ENCODE measurements at places on chromosomes 4 and X.

DNA sequence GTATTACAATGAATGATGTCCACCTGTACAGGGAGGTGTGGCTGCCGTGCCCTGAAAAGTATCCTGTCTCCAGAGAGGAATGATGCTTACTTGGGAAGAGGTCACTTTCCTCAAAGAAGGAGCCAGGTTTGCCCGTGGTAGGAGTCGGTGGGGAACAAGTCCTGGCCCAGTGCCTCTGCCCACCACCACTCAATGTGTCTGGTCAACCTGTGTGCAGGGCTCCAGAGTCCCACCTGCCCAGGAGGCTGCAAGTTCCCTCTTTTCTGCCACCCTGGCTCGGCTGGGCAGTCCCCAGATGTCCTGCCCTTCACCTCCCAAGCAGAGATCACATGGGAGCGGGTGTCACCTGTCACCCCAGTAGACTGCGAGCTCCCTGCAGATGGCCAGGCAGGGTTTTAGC, 75.4 kb upstream of the C4orf50 start:
- DNase-seq, result no peak

DNA sequence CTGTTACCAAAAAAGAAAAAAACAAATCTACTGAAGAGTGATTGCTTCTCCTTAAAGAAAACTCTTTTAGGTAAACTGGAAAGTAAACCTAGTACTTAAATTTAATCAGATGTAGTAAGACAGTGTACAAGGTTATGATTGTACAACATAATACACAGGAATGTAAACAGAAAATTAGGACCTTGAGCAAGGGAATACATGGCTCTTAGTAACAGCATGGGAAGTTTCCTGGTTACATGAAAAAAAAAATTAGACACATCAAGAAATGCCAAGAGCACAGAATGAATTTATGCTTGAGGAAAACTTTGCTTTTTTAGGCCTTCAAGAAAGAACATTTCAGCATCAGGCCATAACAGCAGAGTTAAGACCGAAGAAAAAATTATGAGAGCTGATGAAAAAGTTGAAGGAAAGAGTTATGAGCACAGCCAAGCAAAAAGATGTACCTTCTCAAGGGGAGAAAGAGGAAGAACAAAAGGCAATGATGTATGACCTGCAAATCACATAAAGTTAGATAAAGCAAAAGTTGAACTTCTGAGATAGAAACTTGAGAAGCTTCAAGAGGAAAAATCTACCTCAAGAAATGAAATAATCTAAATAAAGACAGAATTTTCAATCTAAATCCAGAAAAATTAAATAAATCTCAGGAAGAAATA, 311.6 kb downstream of the GALNTL6 start:
- no peak for DNase-seq

DNA sequence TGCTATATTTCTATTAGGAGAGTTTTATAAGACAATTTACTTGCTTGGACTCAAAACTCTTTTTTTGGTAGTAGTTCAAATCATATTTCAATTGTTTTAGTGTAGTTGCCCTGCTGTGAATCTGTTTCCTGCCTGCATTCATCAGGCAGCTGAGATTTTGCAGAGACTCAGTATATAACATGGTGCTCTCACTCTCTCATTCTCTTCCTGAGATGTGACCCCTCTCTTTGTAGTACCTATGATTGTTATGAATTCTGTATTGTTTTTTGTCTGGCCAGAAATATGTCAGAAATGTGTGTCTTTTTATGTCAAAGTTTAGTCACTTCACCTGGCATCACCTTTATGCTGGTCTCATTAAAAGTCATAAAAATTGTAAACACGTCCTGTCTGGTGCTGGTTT, 374.0 kb downstream of the RAPGEF2 start:
- DNase-seq, result no peak

- no peak for DNase-seq
These were observed 1.4 kb downstream of the ZFX start for GRCh38 chrX:24150898-24151297.

DNA sequence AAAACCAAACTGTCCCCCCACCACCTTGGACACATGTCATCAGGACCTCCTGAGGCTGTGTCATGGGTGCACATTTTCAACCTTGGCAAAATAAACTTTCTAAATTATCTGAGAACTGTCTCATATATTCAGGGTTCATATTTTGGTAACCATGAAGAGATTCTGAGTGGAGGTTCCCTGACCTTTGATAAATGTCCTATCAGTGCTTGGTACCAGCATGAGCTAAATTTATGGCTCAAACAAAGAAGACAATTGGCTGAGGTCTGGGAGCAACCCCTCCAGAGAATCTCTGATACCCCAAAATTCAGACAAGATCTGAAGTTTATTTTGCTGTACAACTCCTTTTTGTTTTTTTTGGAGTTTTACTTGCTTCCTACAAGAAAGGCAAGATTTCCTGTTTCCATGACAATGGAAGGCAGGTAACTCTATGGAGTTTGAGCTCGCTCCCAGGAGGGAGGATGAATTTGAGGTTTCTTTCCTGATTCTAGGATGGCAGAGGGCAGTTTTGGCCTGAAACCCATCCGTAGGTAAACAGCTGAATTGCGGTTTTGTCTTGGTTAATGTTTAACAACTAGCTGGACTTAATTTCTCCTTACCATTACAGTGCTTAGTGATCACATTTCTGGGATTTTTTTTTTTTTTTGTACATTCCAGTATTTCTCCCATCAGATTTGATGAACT, 14.5 kb downstream of the UGT2B15 start:
- no peak for DNase-seq

DNA sequence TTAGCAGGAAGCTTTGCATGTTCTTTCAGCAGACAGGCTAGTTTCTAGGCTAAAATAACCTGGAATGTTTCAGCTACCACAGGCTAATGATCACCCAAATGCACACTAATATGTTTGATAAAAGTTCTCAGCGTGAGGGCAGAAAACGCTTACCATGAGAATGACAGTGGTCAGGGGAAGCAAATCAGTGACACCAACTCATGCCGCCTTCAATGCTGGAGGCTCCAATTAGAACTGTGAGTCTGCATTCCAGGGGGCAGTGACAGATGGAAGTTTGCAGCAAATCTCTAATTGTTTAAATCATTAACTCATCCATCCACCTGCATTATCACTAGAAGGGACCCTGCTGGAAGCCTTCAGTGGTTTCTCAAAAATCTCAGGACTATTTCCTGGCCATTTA, 43.2 kb downstream of the ANOS1 start:
- no peak for DNase-seq

DNA sequence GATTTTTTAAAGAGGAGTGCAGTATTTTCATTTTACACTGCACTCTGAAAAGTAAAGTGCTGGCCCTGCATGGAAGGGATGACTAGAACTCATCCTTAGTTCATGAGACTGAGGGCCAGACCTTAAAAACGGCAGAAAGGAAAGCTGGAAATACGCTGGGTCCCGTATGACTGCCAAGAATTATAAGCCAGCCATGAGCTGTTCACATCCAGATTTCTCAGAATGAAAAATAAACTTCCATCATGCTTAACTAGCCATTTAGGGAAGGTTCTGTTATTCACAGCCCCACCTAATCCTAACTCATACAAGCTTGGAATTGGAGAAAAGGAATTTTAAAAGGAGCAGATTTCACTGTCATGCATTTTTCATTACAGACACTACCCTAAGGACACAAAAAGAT, 894.4 kb downstream of the FAT4 start:
- DNase-seq, result no peak

DNA sequence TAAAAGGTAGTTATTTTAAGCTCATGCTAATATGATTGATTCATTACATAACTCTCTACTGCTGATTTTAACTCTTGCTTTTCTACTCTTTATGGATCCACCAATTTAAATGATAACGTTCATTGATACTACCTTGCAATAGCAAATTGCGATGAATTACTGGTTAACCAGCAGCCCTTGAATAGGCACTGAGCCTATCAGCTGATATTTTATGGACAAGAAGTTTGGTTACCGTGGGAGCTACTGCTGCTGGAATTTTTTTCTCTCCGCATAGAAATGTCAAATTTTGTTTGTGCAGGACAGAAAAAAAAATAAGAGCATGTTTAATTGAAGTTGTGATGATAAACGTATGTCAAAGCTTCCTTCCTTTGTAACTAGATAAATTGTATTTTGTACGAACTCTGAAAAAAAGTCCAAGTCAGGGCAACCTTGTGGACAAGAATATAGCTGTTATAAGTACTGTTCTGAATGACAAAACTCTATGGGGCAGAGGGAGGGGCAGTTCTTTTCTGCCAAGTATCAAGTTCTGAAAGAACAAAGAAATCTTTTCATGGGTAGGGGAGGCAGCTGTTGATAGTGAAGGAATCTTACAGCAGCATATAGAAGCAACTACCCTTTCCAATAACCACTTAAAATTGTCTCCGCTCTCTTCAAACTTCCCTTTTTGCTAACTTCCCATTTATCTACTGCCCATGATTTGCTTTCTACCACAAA, 434.9 kb upstream of the PABPC4L start:
- no peak for DNase-seq

GRCh38 chr4:8832113-8832915, 39.3 kb downstream of the HMX1 start:
- DNase-seq, result no peak

GRCh38 chr4:184355111-184355604, 119.2 kb downstream of the IRF2 start:
- no peak for DNase-seq

GRCh38 chr4:101846550-101846949, 56.0 kb downstream of the BANK1 start:
- no peak for DNase-seq

DNA sequence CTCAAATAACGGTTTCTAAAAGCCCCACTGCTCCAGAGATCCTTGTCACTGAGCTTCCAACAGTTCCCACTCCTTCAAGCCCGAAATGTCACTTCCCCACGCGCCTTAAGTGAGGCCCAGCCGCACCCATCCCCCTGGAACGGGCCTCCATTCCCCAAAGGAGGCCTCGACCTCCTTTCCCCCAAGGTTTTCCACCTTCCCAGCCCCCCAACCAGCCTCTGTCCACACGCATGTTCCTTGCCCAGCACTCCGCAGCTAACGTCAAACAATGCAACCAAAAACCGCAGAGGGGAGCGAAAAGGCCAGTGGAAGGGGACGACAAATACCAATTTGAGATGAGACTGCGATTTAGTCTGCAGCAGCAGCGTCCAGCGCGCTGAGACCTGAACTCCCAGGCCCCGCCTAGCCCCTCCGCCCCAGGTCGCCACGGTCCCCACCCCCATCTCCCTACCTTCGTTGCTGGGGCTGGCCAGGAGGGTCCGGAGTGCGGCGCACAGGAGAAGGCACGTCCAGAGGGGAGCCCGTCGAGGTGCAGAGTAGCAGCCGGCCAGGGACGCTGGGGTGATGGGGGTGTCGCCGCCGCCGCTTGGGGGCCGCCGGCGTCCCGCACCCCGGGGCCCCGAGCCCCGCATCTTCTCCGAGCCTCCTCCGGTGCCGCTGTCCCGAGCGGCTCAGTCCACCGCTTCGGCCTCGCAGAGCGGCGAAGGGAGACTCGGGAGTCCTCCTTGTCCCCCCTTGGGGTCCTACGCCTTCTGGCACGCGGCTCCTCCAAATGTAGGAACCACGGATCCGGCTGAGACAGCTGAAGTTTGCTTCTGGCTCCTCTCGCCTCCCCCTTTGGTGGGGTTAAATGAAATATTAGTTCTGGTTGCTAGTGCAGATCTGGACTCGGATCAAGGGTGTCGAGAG, 924 bp downstream of the EPHA5 start:
- DNase-seq, result no peak

DNA sequence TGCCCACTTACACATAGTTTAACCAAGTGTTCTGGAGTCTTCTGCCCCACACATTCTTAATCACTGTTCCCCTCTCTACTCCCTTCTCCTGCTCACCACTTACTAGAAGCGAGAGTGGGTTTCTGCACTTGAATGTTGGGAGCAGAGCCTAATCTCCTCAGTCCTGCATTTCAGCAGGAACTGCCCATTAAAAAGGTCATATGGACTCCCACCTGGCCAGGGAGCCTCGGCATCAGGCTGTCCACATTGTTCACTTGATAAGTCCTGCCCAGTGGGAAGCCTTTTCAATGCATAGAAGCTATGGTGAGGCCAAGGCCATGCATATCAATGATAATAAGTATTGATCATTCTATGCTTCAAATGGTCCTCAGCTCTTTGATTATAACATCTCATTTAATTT, 144.3 kb downstream of the LDB2 start:
- no peak for DNase-seq

DNA sequence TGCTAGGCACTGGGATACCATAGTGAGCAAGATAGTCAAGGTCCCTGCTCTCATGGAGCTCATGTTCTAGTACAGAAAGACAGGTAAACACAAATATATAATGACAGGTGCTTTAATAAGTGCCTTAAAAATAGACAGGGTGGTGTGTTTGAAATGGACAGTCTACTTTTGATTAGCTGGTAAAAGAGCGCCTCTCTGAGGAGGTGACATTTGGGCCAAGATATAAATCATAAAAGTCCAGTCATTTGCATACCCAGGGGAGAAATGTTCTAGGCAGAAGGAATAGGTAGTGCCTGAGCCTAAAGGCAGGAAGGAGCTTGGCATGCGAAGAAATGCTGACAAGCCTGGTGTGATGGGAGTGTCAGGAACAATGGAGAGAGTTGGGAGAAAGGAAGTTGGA, 83.6 kb downstream of the DNAAF6 start:
- DNase-seq, result no peak

DNA sequence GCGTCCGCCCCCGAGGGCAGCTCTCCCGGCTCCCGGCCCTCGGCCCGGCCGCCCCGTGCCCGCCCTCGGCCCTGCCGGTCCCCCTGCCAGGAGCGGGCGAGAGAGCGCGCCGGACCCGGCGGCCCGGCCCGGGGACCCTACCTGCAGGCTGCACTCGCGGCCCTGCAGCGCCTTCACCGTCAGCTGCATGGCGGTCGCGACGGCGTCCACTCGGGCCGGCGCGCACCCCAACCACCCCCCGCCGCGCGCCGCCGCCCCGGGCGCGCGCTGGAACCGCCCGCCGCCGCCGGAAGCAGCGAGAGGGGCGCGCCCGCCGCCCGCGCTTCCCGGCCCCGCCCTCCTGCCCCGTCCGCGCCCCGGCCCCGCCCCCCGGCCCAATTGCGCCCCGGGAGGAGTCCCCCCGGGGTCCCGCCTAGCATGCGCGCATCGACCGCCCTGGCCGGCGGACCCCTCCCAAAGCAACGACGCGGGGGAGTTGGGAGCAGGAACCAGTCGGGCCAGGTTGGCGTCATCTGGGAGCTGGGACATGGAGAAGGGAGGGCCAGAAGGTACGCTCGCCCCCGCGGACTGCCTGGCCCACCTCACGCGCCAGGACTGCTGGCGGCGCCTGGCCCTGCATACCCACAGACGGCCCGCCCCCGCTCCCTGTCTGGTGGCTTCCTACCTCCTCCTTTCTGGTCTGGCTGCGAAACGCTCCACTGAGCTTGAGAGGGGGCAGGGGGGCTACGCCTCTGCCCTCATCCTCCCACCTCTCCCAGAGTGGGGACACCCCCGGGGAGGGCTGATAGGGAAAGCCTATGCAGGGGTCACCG, at the start of gene UBL4A:
TSS of gene UBL4A (minus strand) at position 220 of the 812 bp plus-strand sequence. CDS start at position 189, 31 bp downstream.
- peak; percentile 58 for DNase-seq

- DNase-seq, result no peak
These were observed 333.3 kb downstream of the BCOR start for GRCh38 chrX:39764441-39764914.

- no peak for DNase-seq
These were observed 300.9 kb downstream of the BCOR start for GRCh38 chrX:39796856-39797255.

- no peak for DNase-seq
These were observed 97.8 kb downstream of the SYTL5 start for GRCh38 chrX:38103857-38104812.

- no peak for DNase-seq
These were observed 55.6 kb upstream of the SLC39A8 start for GRCh38 chr4:102400898-102401297.

GRCh38 chr4:135277068-135277979, 1075.7 kb upstream of the PABPC4L start:
- DNase-seq, result no peak

GRCh38 chrX:31993637-31994036, 921.8 kb upstream of the FTHL17 start:
- DNase-seq, result no peak
